ENCODE measurements at places on chromosomes 2 and 18. TPM values are rescaled to one million over a fixed set of nuclear protein-coding genes. Genes with fewer than 3 reads are reported as not detected.

DNA sequence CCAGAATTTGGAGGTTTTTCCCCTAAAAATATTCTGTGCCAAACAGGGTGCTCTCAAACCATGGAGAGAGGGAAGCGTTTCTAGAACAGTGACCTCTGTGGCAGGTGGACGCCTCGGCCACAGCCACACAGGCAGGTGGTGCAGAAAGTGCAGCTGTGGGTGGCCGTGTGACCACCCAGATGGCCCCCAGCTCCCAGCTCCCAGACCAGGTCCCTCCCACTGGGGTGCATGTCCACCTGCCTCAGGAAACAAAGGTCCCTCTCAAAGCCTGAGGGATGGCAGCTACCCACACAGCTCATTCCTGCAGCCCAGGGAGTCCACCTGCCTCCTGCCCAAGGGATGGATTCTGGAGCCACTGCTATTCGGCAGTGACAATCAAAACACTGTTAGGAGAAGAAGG lies 74.5 kb upstream of the PXDN start:
- no peak for DNase-seq

- DNase-seq, result no peak
These were observed 217.1 kb upstream of the EPAS1 start for GRCh38 chr2:46079985-46080560.

- no peak for DNase-seq
These were observed 433.7 kb downstream of the MBD2 start for GRCh38 chr18:53790786-53791185.

DNA sequence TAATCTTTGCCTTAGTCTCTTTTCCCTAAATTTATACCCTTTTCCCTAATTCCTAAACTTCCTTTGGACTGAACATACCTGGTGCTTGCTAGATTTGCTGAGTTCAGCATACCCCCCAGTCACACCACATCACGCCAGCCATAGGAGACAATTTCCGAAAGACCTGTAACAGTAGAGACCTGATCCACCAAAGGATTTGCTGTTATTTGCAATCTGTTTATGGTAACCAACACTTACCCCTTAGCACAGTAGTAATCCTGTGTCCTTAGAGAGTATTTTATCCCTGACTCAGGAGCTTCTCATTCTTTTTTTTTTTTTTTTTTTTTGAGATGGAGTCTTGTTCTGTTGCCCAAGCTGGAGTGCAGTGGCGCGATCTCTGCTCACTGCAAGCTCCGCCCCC lies 8.6 kb downstream of the PSMG2 start:
- DNase-seq, result no peak

DNA sequence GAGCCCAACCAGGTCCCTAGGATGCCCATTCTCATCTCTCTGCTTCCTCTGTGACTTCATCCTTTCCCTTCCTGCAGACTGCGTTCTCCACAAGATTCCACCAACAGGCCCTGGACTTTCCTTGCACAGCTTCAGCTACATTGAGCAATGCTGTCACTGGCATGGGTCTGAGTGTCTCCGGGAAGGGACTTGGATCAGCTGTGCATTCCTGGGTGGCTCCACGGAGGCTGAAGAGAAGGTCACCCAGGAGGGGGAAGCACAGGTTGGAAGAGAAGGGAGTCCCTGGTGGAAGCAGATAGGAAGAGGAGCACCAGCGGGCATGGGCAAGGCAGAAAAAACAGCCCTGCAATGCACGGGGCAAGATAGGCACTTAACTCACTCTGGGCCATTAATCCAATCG lies 140.5 kb downstream of the UXS1 start:
- DNase-seq, result no peak

DNA sequence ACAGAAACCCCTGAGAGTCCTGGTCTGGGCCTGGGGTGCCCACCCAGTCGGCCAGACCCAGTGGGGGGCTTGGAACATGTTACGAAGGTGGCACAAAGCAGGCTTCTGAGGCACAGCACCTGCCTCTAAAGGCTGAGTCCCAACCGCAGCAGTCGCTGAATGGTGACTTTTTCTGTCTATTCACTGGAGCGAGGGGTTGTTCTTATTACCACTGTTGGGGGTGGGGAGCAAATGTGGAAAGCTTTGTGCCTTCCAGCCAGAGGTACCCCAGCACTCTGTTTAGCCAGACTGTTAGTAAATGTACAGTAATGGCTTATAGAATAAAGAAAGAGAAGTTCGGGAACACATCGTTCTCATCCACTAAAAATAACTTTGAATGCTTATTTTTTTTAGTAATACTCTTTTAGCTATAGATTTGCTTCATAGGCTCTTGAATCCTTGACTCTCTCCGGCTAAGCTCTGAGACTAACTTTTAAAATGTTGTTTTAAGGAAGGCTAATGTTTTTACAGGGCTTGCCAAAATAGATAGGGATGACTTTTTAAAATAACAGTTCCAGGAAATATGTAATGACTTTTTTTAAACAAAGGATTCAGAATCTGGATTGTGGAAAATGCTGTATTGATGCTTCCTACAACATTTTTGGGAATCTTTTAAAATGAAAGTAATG lies 23.4 kb upstream of the PTPN2 start:
- no peak for DNase-seq

DNA sequence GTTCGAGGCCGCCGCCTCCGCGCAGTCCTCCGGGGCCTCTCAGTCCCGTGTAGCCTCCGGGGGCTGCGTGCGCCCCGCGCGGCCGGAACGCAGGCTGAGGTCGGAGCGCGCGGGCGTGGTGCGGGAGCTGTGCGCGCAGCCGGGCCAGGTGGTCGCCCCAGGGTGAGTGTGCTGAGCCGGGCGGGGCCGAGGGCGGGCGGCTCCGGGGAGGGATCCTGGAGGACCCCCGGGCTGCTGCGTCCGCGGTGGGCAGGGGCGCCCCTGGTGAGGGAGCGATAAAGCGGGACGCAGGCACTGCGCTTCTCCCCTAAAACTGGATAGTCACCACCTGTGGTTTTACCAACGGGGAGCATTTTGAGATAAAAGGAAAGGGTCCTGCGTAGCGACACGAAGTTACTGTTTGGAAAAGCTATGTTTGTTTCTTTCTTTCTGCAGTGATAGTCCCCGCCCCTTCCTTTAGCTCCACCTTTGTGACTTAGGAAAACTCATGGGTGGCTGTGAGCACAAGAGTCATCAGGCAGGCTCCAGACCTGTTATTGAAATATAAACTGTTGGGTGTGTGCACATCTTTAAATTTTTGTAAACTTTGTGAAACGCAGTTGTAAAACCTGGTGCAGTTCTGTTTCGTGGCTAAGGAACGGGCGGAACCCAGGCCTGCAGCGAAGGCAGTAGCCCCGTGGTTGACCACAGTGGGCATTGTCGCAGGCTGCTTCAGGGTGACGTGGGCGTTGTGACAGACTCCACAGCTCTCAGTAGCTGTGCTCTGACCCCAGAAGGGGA lies 687 bp downstream of the CTDP1 start:
- no peak for DNase-seq

DNA sequence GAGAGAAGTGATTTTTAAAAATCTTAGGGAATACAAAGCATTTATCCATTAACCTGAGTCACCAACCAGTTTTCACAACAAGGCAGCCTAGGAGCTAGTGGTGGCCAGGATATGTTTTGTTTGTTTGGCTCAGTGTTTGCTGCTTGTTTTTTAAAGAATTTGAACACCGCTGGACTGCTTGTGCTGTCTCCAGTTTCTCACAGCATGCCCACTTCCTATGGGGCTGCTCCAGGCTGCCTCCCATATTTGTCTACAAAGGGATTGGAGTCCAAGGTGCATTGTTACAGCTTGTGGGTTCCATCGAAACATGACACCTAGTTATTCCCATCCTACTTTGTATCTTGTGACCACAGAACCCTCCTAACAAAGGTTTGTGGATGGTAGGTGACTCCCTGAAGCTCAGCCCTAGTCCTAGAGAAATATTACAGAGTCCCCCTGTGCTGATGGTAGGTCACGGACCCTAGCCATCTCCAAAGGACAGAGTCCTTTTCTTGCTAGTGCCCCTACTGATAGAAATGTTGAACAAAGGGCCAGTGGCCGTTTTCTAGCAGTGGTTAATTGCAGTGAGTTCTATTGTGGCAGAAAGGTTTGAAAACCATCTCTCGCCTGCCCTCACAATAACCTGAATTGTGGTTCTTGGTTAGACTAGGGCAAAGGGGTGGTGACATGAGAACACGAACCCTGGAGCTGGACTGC lies 23.2 kb downstream of the GPR39 start:
- no peak for DNase-seq

GRCh38 chr2:68722712-68723111 lies 11.9 kb upstream of the ARHGAP25 start:
- no peak for DNase-seq

DNA sequence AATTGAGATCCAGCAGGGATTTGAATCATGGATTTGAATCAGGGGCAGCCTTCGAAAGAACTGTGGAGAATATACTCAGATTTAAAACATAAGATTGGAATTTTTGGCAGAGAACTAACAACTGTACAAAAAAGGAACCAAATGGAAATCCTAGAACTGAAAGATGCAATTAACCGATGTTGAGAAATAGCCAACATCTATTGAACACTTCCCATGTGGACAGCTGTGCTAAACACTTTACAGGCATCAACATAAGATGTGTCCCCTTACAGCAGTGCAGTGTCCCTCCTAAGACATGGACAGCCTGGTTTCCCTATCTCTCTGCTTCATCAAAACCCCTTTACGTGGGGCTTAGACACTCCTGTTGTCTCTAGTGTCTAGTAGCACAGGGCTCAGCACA lies 3.7 kb upstream of the IL1RN start:
- no peak for DNase-seq

- no peak for DNase-seq
These were observed 693.4 kb upstream of the TMEFF2 start for GRCh38 chr2:192888109-192888508.

GRCh38 chr2:54558188-54559005 lies 102.3 kb downstream of the SPTBN1 start:
- DNase-seq, result no peak

GRCh38 chr2:69994166-69994565 lies 32.7 kb upstream of the ASPRV1 start:
- DNase-seq, result no peak

Gene KLHL41
- total RNA-seq, result 0.28 TPM

Gene KLHL30
- not detected for total RNA-seq

Gene SPIRE1
- total RNA-seq, result 36.6 TPM

Gene AQP12B
- not detected for total RNA-seq

Gene CERKL
- not detected for total RNA-seq
